DND-41 (cell line): ENCODE measurements at places on chromosomes 16 and 17.

- H3K27me3 ChIP-seq: no peaks in the 10 kb centered on the region
- H3K36me3 ChIP-seq: no peaks in the 10 kb centered on the region
- DNase-seq: no peak
- H3K4me3 ChIP-seq: no peak overlapping the region
- no peaks in the 10 kb centered on the region for H3K4me1 ChIP-seq
- H3K27ac ChIP-seq: no peak overlapping the region
These were observed 47.7 kb upstream of the DOC2B start for GRCh38 chr17:228951-229708.

DNA sequence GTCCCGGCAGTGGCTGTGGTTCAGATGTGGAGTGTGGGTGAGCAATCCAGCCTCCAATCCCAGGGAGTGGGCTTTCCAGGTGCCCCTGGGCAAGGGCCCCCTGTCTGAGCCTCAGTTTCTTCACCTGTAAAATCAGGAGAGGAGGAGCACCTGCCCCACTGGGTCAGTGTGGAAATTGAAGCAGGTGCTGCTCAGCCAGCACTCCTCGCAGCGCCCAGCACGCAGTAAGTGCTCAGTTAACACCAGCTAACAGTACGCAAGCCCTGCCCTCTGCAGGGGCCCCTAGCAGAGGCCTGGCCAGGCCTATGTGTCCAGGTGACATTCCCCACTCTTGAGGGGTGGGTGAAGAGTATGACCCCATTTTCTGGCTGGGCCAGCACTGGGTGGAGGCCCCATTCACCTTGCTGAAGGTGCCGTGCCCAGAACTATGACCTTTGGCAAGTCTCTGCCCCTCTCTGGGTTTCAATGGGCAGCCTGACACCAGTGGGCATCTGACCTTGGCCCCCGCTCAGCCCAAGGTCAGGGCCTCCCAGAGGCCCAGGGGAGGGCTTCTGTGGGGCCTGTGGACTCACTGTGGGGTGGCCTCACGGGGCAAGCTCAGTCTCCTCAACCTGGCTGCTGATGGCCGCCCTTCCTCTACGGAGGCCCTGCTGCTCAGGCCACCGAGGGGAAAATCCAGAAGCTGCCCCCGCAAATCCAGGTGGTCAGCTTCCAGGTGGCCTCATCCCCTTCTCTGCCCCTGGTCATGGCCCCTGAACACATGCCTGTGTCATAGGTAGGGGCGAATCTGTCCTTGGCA is 2.5 kb downstream of the MTSS2 start:
- no peak for DNase-seq
- no peaks in the 10 kb centered on the region for H3K27me3 ChIP-seq
- H3K4me1 ChIP-seq: peaks cover 22% of the 10 kb centered on the region
- H3K4me3 ChIP-seq: no peak overlapping the region
- no peak overlapping the region for H3K27ac ChIP-seq

- no peak overlapping the region for H3K27ac ChIP-seq
- no peak overlapping the region for H3K4me3 ChIP-seq
- no peaks in the 10 kb centered on the region for H3K4me1 ChIP-seq
- H3K27me3 ChIP-seq: no peaks in the 10 kb centered on the region
These were observed 8.5 kb upstream of the SIAH1 start for GRCh38 chr16:48393485-48394354.

- no peaks in the 10 kb centered on the region for H3K4me1 ChIP-seq
- peaks cover 4% of the 10 kb centered on the region; the same call in 1 of the 2 replicates for H3K36me3 ChIP-seq
- H3K27me3 ChIP-seq: no peaks in the 10 kb centered on the region
- H3K27ac ChIP-seq: no peak overlapping the region
- DNase-seq: no peak
These were observed 12.7 kb downstream of the HEATR9 start for GRCh38 chr17:35855965-35856364.

- no peaks in the 10 kb centered on the region for H3K36me3 ChIP-seq
- H3K4me3 ChIP-seq: no peak overlapping the region
- no peaks in the 10 kb centered on the region for H3K4me1 ChIP-seq
- no peaks in the 10 kb centered on the region for H3K27me3 ChIP-seq
These were observed 144.6 kb downstream of the SNX29 start for GRCh38 chr16:12120982-12121652.

DNA sequence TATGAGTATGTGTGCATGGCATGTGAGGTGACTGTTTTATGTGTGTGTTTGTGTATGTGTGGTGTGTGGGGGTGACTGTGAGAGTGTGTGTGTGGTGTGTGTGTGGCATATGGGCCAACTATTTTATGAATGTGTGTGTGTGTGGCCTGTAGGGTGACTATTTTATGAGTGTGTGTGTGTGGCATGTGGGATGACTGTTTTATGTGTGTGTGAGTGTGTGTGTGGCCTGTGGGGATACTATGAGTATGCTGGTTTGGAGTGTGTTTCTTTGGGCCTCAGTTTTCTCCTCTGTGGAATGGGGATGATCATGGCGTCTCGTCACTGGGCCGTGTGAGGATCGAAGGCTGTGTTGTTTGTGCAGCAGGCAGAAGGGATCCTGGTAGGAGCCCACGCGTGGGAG is 152.1 kb upstream of the PLCG2 start:
- DNase-seq: no peak
- no peak overlapping the region for H3K27ac ChIP-seq
- no peak overlapping the region for H3K4me3 ChIP-seq
- H3K36me3 ChIP-seq: peaks cover 27% of the 10 kb centered on the region
- peaks cover 3% of the 10 kb centered on the region for H3K4me1 ChIP-seq
- H3K27me3 ChIP-seq: no peaks in the 10 kb centered on the region

DNA sequence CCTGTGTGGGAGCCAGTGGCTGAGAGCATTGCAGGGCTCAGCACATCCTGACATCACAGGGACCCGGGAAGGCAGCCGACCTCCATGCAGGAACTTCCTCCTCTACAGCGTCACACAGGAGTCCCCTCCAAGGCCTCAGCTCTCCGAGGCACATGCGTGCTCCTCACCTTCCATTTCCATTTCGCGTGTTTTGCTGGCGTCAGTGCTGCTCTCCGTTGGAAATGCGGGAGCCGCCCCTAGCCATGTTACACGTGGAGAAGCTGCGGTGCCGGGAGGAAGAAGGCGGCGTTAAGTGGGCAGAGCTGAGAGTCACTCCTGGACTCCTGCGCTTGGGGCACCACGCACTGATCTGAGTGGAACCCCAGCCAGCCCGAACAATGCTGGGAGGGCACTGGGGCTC is 25.2 kb upstream of the CRISPLD2 start:
- H3K4me1 ChIP-seq: no peaks in the 10 kb centered on the region
- no peaks in the 10 kb centered on the region for H3K36me3 ChIP-seq
- H3K27ac ChIP-seq: no peak overlapping the region
- H3K4me3 ChIP-seq: no peak overlapping the region
- DNase-seq: no peak
